ENCODE measurements at places on chromosomes 7 and 10.

- DNase-seq: no peak
Observed at GRCh38 chr10:30984563-30985328, 46.9 kb downstream of the ZNF438 start.

DNA sequence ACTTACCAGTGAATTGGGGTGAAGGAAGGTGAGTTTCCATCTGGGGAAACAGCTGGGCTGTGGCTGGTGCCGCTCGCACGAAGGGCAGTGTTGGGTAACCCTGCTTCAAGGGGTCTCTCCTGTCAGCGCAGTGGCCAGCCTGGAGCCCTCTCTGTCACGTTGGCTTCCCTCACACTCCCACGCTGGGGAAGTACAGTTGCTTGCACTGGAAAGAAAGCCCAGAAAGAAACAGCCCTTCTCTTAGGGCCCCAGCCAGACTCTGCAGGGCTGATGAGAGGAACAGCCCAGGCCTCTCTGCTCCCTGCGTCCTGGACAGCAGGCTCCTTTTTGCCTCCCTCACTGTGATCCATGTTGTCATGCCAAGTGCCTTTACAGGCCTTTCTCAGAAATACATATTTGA lies 40.3 kb upstream of the TRIM8 start:
- no peak for DNase-seq

- no peak for DNase-seq
Observed at GRCh38 chr7:5773661-5774086, 7.8 kb downstream of the RNF216 start.

- DNase-seq: peak; percentile 86
Observed at GRCh38 chr10:79347894-79348639, 798 bp downstream of the PPIF start.

DNA sequence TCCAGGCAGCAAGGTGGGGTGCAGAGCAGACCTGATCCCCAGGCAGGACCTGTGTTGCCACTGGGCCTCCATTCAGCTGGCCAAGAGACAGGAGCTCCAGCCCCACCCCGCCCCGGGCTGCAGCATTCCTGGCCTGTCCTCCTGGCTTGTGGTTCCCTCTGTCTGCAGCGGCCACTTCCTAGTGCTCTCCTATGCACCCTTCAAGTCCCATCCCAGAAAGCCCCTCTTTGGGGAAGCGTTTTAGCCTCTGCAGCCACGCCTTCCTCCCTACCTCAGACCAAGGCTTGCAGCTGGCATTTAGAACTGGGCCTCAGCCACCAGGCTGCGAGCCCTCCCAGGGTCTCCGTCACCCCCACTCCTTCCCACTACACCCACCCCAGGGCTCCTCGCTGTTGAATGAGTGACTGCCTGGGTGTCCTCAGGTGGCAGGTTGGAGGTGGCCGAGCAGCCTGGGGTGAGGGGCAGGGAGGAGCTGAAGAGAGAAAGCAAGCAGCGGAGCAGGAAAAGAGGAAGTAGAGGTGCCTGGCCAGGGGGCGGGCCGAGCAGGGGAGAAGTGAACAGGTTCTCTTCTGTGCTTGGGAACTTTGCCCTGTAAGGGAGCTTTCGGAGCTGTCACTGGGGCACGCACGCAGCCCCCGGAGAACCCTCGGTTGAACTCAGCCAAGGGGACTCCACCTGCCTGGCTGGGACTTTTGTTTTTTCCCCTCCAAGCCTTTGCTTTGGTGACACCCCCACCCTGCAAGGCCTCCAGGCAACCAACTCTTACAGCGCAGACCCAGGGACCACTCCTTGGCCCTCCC lies 109.1 kb upstream of the TNRC18 start:
- DNase-seq: peak; percentile 97

GRCh38 chr10:70962686-70963085 lies 74.3 kb upstream of the PCBD1 start:
- no peak for DNase-seq

Measured in left lung (tissue), 14 donors.